ENCODE measurements at places on chromosomes 6 and 20.

DNA sequence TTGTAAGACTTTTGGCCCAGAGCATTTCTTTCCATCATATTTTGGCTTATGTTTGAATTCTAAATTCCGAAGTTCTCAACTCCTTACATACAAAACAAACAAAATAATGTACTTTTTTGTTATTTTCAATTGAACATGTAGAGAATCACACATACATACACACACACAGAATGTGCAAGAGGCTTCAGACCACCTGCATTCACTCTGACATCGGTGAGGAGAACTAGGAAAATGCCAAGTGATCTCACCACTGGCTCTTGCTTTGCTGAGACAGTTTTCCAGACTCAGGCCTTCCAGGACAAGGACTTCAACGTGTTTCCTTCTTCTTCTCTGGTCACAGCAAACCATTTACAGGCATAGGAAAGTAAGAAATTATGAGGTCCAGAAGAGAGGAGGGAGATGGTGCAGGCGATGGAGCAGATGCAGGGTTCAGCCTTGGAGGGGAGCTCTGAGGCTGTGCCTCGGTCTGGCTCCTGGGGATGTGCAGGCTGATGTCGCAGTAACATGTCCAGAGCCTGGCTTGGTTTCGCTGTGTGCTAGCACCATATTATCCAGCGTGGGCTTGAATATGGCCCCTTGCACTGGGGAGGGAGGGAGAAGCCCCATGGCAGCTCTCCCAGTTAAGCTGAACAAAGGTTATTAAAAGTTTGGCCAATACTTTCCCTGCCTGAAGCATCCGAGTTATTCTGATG lies 93.4 kb downstream of the DACT2 start:
- no peak for DNase-seq

DNA sequence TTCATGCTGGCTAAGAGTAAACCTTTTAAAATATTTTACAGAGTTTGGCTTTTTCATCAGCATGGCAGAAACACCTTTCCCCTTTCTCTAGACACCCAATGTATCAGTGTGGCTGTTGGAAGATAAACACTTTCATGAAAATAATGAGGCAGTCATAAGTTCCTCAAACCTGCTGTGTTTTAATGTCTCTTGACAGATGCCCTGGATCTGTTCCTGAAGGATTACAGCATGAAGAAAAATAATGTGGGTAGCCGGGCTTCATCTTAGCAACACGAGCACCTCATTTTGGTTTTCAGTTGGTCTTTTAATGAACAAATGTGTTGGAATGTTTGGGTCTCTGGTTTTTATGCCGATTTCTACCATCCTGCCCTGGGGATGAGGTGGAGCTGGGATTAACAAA lies 45.5 kb upstream of the UNC93A start:
- DNase-seq, result no peak

DNA sequence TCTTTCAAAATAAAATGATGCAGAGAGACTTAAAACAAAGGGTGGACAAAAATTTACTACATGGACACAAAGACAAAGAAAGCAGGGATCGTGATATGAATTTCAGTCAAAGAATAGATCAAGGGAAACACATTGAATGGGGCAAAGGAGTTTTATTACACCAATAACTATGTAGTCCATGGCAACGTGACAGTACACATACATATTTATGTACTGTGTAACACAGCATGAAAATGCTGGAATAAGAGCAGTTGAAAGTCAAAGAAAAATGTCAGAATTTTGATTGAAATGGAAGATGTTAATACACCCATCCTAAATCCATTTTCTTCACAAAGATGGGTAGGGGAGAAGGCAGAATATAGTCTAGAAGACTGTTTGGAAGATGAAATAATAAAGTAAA lies 9.4 kb upstream of the RIN2 start:
- DNase-seq, result no peak

DNA sequence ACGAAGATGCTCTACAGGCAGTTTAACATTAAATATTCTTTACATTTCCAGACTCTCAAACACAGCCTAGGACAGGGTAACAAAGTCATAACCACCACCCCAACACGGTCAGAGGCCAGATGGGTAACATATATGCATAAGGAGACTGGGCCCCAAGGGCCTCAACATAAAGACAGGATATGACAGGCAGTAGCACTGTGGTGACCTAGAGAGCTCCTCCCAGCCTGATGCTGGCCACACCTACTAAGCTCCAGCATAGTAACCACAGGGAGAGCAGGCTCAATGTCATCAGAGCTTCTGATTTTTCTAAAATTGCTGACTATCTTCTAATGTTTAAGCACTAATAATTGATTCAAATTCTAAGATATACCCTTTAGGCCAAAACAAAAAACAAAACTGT lies 21.7 kb downstream of the SMLR1 start:
- DNase-seq, result no peak

- no peak for DNase-seq
Measured at GRCh38 chr6:53975941-53976615, 135.2 kb upstream of the MLIP start.

DNA sequence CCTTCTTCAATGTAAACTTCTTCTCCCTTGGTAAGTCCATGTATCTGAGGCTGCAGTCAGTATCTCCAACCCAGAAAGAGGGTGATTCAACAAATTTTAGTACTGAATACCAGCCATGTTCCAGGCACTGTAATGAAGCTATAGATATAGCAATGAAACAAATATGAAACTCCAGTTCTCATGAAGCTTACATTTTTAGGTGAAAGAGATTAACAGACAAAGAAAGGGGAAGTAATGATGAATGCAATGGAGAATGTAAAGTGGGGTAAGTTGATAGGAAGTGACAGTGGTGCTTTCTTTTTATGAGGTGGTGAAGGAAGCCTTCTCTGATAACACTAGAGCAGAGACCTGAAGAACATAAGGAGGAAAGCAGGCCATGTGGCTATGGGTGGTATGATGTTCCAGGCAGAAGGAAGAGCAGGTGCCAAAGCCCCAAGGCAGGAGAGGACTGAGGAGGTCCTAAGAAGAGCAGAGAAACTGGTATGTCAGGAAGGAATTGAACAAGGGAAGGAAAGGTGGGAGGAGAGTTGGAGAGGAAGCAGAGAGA lies 143.6 kb downstream of the TFAP2B start:
- no peak for DNase-seq

Measured in AG08395 (cell line).